ENCODE measurements at places on chromosomes 3 and 15. TPM values are rescaled to one million over a fixed set of nuclear protein-coding genes. Genes with fewer than 3 reads are reported as not detected.

KY gene
- not detected for total RNA-seq

RHOV gene
- not detected for total RNA-seq

SLC51B gene
- total RNA-seq: not detected

SERINC4 gene
- 0.24 TPM for total RNA-seq

PARP15 gene
- total RNA-seq: 72.9 TPM

A4GNT gene
- total RNA-seq: not detected

UPK1B gene
- total RNA-seq: not detected

LRRIQ4 gene
- not detected for total RNA-seq

HDAC11 gene
- total RNA-seq: 1.8 TPM

IQCH gene
- 2.7 TPM for total RNA-seq

CRYGS gene
- 5.7 TPM for total RNA-seq

ROBO1 gene
- total RNA-seq: not detected

GXYLT2 gene
- not detected for total RNA-seq

FSIP1 gene
- total RNA-seq: 0.31 TPM

CLEC3B gene
- total RNA-seq: not detected

EPB42 gene
- not detected for total RNA-seq

PLA2G4E gene
- not detected for total RNA-seq

CHAC1 gene
- 13.1 TPM for total RNA-seq

PEX11A gene
- 3.2 TPM for total RNA-seq

GRCh38 chr3:58152225-58153015 lies 58.4 kb downstream of the DNASE1L3 start:
- no peak for DNase-seq

GRCh38 chr3:70849911-70850699 lies 537.7 kb upstream of the MDFIC2 start:
- DNase-seq: no peak

- DNase-seq: no peak
Observed at GRCh38 chr15:63056829-63057228, 14.3 kb downstream of the TPM1 start.

GRCh38 chr3:122052968-122053367 lies 2.2 kb upstream of the CD86 start:
- no peak for DNase-seq

- no peak for DNase-seq
Observed at GRCh38 chr15:101617390-101617965, 34.7 kb downstream of the TM2D3 start.

DNA sequence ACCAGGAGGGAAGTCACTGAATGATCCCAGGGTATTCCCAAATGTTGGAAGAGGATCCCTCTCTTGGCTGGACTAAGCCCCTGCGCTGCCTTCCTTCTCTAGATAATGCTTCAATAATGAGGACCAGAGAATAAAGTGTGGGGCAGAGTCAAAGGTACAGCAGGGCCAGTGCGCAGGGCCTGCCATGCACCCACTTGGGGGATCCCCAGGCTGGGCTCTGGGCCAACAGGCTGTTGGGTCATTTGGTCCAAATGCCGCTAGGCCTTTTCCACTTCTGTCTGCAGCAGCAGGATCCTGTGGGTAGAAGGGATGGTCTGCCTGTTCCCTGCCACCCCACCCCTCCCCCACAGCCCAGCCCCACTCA lies 5.7 kb upstream of the CLK3 start:
- no peak for DNase-seq

GRCh38 chr15:98596885-98597392 lies 51.4 kb upstream of the IGF1R start:
- DNase-seq: no peak

GRCh38 chr3:195286115-195286872 lies 15.3 kb upstream of the XXYLT1 start:
- no peak for DNase-seq

- no peak for DNase-seq
Observed at GRCh38 chr15:37819191-37819590, 115.2 kb upstream of the TMCO5A start.

GRCh38 chr15:79682851-79683288 lies 213.9 kb downstream of the MTHFS start:
- no peak for DNase-seq

DNA sequence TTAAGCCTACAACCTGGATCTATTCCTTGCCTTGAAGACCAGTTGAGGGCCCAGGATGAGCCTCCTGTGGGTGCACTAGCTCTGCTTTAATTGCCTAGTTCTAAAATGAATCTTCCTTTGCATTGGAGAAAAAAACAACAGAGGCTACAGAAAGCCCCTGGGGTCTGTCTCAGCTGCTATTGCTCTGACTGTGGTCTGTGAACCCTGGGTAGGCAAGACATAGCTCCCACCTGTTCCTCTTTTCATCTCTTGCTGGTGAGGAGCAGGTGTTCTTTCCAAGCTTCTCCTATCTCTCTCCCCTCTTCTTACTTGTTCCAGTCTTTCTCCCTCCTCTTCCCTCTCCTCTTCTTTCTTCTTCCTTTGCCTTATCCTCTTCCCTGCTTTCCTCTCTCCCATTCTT lies 28.8 kb downstream of the RBP2 start:
- no peak for DNase-seq

GRCh38 chr15:87935583-87935982 lies 321.0 kb downstream of the NTRK3 start:
- DNase-seq: no peak

DNA sequence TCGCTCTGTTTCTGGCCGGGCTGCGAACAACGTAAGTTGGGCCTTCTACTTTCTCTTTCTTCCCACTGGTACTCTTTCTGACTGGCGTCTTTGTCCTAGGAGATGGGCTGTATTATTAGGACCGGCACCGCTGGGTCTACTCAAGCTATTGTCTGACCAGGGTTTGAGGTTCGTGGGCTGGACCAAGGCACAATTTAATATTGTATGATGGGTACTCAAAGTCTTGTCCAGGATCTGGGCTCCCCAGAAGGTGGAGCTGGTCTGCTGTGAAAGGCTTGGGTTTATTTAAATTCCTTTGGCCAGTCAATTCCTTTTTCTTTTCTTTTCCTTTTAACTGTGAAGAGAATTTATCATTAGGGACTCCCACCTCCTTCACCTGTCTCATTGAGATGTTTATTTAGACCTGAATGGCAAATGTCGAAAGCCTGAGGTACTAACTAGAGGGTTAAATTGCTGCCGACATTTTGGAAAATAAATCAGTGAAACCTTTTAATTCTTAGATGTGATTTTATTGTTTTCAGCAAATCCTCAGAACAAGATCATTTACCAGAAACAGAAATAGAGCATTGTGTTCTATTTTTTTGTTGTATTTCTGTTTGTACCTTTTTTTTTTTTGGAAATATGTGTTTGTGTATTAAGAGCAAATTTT lies 410 bp downstream of the LRRC49 start:
- DNase-seq: no peak

- no peak for DNase-seq
Observed at GRCh38 chr3:8972639-8973038, 9.4 kb upstream of the RAD18 start.

DNA sequence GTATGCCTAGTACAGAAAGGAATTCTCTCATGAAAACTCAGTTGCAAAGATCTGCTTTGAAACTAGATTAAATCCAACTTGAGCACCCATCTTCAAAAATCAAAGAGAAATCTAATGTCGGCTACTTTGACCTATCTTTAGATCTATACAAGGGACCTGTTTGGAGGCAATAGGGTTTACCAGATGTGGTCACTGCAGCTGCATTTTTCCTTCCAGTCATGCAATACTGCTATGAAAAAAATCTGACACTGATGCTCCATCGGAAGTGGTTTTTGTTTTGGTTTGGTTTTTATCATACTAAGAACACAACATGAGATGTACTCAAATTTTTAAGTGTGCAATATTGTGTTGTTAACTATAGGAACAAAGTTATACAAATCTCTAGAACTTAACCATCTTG lies 169.5 kb downstream of the BCHE start:
- DNase-seq: no peak

- DNase-seq: no peak
Observed at GRCh38 chr15:33256874-33257273, 53.9 kb upstream of the RYR3 start.

DNA sequence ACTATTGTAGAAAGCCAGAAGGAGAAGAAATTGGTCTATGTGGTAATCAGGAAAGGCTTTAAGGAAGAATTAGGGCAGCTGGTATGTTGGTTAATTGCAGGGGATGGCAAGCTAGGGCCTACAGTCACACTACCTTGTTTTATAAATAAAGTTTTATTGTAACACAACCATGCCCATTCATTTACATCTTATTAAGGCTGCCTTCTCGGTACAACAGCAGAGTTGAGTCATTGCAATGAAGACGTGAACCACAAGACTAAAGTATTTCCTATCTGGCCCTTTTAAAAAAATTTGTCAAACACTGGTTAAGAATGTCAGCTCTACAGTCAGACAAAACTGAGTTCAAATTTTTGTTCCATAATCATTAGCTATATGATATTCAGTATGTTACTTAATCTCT lies 8.3 kb downstream of the SERPINI1 start:
- no peak for DNase-seq

DNA sequence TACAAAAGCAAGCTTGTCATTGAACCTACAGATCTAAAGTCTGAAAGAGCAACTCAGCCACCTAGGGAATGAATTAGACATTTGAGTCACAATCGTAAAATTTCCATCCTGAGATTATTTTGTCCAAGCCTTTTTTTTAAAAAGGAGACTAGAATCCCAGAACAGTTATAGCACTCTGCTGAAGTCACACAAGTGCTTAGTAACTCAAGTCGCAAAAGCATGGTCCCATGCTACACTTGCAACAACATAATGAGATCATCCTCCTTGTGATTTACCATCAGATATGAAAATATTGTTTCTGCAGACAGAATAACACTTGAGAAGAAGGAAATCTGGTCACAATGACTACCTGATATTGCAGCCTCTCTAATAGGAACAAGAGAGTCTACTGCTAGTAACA lies 106.7 kb downstream of the ZIC4 start:
- DNase-seq: no peak

- no peak for DNase-seq
Observed at GRCh38 chr3:194577986-194578905, 55.0 kb downstream of the TMEM44 start.

DNA sequence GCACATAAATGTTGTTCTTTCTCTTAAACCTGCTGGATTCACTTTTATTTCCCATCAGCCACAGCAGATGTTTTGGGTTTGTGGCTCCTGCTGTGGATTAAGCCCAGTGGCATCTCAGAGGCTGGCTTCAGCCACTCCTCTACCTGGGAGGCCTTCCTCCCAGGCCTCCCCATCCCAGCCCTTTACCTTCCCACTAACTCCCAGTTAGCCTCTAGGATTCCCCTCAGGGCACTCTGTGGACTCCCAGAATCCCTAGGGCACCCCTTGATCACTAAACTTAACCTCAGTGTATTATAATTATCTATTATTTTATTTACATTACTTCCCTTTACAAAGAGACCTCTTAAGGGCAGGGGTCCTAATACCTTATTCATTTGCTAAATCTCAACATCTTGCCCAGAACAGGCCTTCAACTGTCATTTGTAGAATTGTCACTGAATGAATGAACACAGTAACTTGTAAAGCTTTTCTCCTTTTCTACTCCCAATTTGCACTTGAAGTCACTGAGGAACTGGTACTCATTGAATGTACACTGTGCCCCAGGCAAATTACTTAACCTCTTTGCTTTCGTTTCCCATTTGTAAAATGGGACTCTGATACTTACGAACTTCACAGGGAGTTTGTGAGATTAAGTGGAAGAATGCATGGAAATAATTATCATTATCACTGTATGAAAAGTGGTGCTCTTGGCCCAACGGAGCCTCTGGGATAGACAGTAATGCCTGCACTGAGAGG lies 8.3 kb downstream of the CCDC13 start:
- DNase-seq: no peak

GRCh38 chr15:68152342-68152741 lies 52.8 kb downstream of the CALML4 start:
- no peak for DNase-seq

DNA sequence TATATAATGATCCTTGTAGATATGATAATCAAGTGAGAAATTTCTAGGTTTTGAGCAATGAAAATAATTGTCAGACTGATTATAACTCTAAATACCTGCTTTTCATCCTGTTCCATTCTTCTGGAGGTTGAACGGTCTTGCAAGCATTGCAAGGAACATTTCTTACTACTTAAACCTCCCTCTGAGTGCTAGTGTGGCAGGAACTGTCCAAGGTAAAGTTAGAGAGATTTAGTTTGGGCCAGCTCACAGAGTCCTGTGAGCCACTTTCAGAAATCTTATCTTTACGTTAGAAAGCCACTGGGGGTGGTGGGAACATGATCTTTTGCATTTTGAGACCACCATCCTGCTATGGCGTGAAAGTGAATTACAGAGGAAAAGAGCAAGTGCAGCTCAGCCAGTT lies 121.1 kb upstream of the NPHP3 start:
- no peak for DNase-seq

DNA sequence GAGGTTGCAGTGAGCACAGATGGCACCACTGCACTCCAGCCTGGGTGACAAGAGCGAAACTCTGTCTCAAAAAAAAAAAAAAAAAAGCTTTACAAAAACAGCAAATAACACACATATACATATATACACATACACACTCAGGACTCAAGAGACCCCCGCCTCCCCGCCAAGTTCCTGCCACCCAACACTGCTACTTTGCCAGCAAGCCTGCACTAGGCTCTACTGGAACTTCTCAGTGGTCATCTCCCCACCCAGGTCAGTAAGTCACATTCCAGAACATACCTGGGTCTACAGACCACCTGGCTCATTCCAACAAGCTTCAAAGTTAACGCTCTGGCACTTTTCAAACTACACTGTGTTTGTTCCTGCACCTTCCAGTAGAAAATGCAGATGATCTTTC lies 62.3 kb downstream of the SENP2 start:
- DNase-seq: no peak

- DNase-seq: no peak
Observed at GRCh38 chr3:17431004-17431403, 311.4 kb downstream of the TBC1D5 start.

GRCh38 chr3:30948426-30948825 lies 54.0 kb upstream of the GADL1 start:
- no peak for DNase-seq

DNA sequence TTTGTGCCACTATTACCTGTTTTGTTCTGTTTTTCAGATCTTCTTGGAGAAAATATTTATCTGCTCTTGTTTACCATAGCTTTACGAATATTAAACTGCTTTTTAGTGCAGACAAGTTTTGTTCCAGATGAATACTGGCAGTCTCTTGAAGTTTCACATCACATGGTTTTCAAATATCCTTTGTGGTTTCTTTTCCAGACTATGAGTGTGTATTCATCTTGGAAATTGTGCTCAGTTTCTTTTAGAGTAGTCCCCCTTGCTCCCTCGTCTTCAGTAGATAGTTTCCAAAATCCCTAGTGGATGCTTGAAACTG lies 1.2 kb downstream of the PIGB start:
- no peak for DNase-seq

- DNase-seq: no peak
Observed at GRCh38 chr3:69236812-69237707, 114.7 kb upstream of the LMOD3 start.

All from natural killer cell treated with Interleukin-12 subunit alpha and Interleukin-12 subunit beta and Interleukin-15 and Interleukin-18, amount 100 ng/mL, for 72 hours (primary cell).